ENCODE measurements at places on chromosomes 11 and 22.

GRCh38 chr11:70869054-70869453 is 383.3 kb downstream of the SHANK2 start:
- DNase-seq: no peak

- no peak for DNase-seq
These were observed 81.9 kb upstream of the CRTAM start for GRCh38 chr11:122756417-122756816.

DNA sequence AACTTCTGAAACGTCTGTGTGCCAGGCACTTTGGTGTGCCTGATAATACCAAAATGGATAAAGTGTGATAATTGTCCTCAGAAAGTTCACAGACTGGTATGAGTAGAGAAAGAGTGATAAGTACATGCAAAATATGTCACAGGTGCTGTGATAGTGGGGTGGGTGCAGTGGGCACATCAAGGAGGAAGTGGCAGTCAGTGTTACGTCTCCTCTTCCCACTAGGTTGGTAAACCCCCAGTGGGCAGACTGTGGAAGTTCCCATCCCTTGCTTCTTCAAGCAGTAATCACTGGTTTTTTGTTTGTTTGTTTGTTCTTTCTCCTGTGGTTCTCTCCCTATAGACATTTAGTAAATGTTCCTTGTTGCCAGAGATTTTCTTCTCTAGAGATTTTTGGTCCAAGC is 5.4 kb downstream of the RNF121 start:
- DNase-seq: no peak

GRCh38 chr22:49262167-49262566 is 565.5 kb downstream of the BRD1 start:
- no peak for DNase-seq

DNA sequence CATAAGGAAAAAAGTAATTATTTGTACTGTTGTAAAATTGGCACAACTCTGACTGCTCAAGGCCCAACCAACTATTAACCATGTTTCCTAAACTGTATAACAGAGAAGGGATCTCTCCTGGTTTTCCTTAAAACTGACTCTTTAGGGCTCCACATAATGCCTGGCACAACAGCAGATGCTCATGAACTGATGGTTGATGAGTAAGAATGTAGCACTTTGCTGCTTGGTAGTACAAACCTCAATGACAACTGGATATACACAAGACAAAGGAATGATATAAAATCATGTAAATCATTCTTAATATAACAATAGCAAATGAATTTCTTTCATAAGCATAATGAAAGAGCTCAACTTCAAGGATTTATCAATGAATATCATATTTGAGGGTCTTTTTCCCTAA is 11.7 kb downstream of the MSANTD2 start:
- no peak for DNase-seq

DNA sequence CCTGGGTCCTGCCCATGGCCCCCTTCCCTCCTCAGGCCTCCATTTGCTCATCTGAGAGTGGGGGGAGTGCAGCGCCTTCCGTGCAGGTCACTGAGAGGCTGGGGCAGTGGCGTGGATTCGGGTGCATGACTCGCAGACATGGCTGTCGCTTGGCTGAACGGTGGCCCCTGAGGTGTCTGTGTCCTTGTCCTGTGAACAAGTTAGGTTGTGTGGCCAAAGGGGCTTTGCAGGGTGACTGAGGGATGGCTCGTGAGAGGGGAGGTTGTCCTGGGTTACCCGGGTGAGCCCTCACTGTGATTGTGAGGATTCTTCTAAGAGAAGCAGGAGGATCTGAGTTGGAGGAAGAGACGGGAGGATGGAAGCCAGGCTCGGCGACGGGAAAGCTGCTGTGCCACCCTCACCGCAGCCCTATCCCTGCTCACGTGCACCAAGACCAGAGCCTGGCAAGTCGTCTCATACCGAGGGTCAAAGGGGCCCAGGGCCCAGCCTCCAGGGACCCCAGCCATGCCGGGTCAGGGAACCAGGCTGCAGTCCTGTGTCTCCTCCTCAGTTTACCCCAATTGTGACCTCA is 79.1 kb downstream of the KCNQ1 start:
- no peak for DNase-seq

DNA sequence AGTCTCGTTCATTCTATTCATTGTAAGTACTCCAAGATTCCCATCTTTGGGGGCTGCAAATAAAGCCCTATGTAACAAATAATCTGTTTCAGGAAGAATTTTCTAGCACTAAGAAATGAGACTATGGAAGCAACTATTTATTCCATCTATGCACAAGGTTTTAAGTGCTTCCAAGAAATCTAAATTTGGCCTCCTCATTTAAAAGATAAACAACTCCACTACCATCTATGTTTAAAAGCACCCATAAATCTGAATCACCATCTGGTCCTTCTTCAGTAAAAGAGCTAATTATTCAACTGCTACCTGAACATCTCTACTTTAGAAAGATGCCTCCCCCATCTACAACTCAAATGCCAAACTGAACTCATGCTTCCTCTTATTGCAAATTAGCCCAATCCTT is 547.3 kb upstream of the LRRC4C start:
- DNase-seq: no peak

- DNase-seq: no peak
These were observed 89.6 kb downstream of the FANCF start for GRCh38 chr11:22536071-22536470.

DNA sequence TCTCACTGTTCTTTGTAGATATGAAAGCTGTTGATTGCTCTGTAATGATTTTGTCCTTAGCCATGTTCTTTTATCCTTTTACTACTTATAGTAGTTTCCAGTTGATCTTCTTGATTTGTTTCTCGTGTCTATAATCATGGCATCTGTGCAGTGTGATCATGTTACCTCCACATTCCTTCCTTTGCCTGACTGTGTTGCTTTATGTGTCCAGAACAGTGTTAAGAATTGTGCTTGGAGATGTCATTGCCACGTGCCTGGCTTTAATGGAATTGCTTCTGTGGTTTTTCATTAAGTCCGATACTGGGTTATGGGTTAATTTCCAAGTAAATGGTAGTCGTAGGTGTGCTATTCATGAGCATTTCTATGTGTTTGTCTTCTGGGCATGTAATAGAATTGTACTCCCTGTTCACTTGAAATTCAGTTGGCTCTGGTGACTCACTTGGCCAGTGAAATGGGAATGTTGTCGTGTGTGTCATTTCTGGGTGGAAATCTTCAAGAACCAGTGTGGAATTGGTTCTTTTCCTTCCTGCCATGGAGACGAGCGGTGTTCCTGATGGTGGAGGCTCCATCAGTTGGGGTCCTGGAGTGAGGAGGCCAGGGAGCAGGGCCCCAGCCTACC is 6.8 kb downstream of the GTSE1 start:
- no peak for DNase-seq

GRCh38 chr11:121018746-121019145 is 5.2 kb upstream of the TBCEL start:
- no peak for DNase-seq

Measured in eye (tissue), 1 donor.